GM13976 (cell line): ENCODE measurements at places on chromosomes 2 and 18.

- no peak for DNase-seq
These were observed 18.9 kb upstream of the TMEM163 start for GRCh38 chr2:134737671-134738070.

GRCh38 chr2:85435981-85436835 is 17.7 kb downstream of the SH2D6 start:
- no peak for DNase-seq

GRCh38 chr2:208142925-208143799 is 2.8 kb downstream of the CRYGB start:
- DNase-seq = no peak

GRCh38 chr2:172704072-172704936 is 31.3 kb upstream of the RAPGEF4 start:
- peak; percentile 40 for DNase-seq

GRCh38 chr2:89797320-89798038 is 1106.0 kb downstream of the RPIA start:
- DNase-seq = no peak

- DNase-seq = no peak
These were observed 176.4 kb downstream of the ALK start for GRCh38 chr2:29744976-29745375.

GRCh38 chr2:19349911-19350677 is 8.3 kb downstream of the OSR1 start:
- DNase-seq = peak; percentile 80

GRCh38 chr2:101114815-101115214 is 36.4 kb downstream of the TBC1D8 start:
- DNase-seq = no peak

- DNase-seq = no peak
These were observed 9.9 kb downstream of the EPHA4 start for GRCh38 chr2:221562226-221562625.

DNA sequence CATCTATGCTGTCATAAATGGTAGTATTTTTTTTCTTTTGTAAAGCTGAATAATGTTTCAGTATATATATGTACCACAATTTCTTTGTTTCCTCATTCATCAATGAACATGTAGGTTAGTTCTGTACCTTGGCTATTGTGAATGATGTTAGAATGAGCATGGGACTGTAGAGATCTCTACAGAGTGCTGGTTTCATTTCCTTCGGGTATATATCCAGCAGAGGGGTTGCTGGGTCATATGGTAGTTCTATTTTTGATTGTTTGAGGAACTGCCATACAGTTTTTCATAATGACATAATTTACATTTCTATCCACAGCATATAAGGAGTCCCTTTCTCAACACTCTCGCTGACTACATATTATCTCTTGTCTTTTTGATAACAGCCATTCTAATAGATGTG is 243.5 kb downstream of the CDH7 start:
- no peak for DNase-seq

DNA sequence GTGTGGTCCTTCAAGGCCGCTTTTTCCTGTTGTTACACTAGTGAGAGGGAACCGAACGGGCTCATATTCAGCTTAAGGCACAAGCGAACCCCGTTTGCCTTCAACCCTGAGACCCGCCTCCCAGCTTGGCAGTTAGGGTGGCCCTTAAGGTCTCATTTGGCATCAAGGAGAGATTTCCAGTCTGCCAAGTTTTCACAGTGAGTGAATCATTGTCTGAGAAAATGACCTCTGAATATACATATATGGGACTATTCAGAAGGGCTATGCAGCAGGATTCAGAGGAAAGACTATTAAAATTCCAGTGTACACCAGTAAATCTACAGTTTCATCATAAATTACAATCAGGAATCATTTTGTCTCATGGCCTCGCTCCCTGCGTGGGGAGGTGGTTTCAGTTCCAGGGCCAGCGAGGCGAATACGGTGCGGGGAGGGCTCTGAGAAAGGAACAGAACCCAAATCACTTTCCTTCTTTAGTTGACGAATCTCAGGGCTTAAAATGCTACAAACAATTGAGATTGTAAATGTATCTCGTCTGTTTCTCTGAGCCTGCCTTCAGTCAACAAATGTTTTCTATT is 231.4 kb downstream of the FAM210A start:
- DNase-seq = no peak

DNA sequence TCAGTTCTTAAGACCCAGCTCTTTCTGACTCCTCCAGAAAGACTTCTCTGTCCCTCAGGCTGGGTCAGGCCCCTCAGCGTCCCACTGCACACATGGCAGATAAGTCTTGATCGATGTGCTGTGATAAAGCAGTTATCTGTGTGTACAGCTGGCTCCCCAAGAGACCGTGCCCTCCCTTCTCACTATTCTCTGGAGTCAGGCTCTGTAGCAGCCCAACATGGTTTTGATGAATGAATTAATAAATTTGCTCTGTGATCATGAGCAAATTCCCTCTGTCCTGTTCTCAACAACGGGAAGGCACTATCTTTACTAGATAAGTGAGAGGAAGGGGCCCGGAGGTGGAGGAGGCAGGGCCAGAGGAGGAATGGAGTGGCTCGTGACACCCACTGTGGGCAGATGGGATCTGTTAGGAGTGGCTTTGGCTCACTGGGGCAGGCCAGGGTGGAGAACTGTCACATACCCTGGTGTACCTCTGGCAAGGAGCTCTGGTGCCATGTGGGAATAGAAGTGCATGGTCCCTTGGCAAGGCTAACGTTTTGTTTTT is 48.3 kb downstream of the ZFP36L2 start:
- DNase-seq = no peak

- DNase-seq = no peak
These were observed 33.9 kb downstream of the NBAS start for GRCh38 chr2:15527074-15527739.
